ENCODE measurements at places on chromosomes 12 and 14.

DNA sequence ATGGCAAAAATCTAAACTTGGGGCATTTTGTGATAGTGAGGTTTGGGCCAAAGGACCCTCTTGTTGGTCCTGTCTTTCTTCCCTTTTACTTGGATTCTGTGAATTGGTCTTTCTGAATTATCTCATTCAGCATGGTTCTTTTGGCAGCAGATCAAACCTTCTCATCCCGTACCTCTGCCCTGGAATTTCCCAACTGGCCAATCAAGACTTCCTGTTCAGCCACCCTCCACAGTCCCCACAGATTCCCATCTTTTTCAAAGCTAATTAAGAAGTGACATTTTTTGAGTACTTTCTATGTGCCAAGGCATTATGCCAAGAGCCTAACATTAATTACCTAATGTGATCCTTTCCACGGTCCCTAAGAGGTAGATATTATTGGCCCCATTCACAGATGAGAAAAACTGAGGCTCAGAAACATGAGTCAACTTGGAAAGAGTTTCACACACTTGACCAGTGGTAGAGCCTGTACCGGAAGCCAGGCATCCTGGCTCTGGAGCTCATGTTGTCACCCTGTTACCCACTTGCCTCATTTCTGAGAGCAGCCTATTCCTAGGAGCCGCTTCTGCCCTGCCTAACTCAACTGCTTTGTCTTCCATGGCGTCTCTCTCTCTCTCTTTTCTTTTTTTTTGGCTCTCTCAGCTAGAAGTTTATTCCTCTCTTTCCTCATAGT is 135.9 kb downstream of the C12orf75 start:
- no peak for DNase-seq

GRCh38 chr14:71142375-71143038 is 235.2 kb downstream of the PCNX1 start:
- no peak for DNase-seq

- DNase-seq = no peak
These were observed 17.7 kb upstream of the ASCL1 start for GRCh38 chr12:102939670-102940222.

GRCh38 chr12:62933220-62933601 is 1.7 kb downstream of the PPM1H start:
- no peak for DNase-seq

DNA sequence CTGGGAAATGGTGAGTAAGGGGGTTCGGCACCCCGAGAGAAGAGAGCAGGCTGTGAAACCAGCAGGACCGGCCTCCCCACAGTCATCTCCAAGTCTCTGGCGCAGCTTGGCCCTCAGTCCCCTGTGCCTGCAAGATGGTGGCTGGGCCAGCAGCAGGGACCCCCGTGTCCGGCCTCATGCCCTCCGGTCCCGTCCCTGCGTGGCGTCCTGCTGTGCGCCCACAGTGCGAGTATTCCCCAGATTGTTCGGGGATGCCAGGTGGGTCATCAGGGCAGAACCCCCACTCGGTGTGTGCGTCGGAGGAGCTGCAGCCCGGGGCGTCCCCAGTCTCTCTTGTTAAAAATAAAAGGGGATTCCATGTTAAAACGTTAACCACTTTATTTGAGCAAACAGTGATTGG is 216.9 kb upstream of the ALG10B start:
- no peak for DNase-seq

DNA sequence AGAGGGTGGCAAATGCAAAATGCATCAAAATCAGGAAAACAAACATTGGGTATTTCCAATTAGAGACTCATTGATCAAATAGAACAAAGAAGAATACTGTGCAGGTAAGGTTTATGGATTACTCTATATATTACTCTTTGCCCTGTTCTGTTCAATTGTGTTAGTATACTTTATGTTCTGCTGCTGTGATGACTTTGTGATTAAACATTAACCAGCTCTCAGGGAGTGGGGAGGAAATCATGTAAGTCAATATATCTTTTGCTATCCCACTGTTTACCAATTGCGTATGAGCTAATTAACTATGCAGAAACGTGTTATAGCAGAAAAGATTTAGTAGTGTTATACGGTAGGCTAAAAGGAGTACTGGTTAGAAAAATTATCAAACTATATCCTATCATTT is 129.4 kb downstream of the PDE3A start:
- DNase-seq = no peak

All from brain pericyte (primary cell).